ENCODE measurements at places on chromosomes 6 and 20.
A peak's percentile ranks its signal among the peaks of the same experiment; 100 is the strongest.

DNA sequence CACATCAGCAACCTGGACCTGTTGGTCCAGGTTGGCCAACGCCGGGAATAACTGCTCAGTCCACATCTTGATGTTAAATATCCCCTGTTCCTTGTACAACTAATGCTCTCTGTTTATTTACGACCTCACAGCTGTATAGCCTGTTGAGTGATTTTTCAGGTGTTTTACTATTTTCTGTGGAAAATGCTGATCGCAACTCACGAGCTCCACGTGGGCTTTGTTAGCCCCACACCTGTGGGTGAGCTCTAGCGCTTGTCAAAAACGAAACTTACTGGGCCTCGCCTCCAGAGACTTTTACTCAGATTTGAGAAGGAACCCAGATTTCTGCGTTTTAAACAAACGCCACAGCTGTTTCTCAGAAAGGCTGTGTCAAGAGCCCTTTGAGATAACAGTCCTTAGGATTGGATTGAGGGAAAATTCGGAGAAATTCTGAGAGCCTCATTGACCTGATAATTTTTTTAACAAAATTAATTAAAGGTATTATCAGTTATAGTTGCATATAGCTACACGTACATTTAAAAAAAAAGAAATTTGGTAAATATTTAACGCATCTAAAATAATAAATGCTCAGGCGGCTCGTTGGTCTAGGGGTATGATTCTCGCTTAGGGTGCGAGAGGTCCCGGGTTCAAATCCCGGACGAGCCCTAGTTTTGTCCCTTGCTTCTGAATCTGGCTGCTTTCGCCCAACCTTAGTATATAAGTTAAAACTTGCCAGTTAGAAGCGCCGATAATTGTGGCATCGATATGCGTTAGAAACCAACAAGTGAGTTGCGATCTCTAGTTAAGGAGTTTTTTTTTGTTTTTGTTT lies 16.7 kb downstream of the HMGN4 start:
- DNase-seq: peak; percentile 88

GRCh38 chr6:170404036-170404435 lies 97.5 kb downstream of the FAM120B start:
- DNase-seq: no peak

GRCh38 chr20:38453941-38454340 lies 18.7 kb upstream of the RALGAPB start:
- no peak for DNase-seq

DNA sequence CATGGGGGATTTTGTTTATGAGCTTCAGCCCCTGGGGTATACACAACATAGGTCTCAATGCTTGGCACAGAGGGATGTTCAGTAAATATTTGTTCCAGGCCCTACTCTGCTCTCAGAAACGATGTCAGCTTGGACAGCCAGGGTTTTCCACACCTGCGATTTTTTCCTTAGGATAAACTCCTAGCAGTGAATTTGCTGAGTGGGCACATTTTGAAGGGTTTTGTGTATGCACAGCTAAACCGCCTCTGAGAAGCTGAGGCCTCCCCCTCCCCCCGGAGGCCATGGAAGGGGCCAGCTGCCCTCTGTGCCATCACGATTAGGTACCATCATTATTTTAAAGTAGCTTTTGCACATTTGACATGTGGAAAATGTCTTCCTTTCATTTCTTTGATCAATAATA lies 199.5 kb downstream of the TAF4 start:
- no peak for DNase-seq

GRCh38 chr20:728256-728944 lies 39.9 kb downstream of the SLC52A3 start:
- DNase-seq: peak; percentile 83

DNA sequence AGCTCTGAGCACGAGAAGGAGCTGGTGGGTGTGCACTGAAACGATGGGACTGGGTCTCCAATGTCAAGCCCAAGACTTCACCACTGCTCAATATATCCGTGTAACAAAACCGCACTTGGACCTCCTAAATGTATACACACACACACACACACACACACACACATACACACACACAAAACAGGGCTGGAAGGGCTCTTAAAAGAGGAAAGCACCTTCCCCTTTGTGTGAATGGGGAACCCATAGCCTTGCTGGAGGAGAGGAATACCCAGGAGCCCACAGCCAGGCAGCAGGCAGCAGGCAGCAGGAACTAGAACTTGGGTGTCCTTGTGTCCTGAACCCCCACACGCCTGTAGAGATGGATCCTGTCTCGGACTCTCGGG lies 29.8 kb downstream of the TGM2 start:
- no peak for DNase-seq

GRCh38 chr20:957544-957943 lies 41.4 kb upstream of the ANGPT4 start:
- peak; percentile 33 for DNase-seq

DNA sequence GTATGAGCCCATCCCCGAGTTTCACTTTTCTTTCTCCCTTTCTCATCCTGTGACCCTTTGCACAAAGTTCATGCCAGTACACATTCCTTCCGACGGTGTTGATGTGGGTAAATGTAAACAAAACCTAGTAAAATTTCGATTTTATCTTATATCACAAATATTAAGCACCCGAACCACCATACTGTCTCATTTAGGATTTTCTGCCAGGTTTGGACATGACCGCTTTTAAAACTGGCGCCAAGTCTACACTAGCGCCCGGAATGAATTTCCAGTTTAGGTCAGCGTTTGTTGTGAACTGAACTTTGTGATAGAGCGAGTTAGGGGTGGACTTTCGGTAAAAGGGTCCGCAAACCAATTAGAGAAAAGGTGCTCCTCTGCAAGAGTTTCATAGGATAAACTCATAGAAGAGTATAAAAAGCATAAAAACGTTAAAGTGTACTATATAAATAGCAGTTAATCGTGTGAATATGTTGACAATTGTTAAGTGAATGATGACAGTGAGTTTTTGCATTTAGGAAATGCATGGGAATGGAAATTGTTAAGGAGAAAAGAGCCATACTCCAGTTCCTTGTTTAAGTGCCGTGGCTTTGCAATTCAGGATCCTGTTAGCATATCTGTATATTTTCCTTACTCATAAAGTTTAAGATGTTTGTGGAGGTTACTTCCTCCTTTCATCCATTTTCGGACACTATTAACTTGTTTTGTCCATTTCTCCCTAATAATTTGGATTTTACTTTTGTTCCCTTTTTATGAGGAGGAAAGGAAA lies 937 bp downstream of the AKAP7 start:
- DNase-seq: peak; percentile 67

DNA sequence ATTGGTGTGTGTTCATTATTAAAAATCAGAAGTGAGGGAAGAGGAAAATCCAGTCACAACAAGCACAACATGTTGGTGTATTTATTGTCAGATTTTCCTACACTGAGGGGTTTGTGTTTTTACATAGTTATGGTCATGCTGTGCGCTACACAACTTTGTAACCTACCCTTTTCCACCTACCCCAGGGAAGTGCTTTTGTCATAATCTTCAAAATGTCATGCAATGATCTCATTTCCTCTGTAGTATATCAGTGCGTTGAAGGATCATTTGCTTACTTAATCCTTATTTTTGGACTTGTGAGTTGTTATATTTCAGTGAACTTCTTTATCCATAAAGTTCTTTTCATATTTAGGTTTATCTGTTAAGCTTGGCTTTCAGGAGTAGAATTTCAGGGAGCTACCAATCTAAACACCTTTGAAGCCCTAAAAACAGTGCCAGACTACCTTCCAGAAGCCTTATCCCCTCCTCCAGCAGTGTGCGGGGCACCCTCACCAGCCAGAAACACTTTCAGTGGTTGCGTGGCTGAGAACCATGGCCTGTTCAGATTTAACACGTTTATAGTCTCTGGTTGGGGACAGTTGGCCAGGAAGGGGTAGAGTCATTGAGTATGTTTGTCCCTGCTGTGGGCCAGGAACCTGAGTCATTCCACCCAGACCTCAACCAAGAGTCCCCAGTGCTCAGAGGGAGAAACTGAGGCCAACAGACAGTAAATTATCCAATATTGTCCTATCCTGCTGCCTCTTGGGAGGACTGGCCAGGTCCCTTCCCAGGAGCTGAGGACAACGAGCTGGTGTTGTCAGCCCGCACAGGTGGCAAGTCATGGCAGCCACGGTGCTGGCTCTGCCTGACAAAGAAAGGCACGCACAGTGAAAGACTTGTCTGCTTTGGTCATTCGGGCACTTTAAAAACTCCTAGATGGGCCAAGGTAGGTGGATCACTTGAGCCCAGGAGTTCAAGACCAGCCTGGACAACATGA lies 40.3 kb downstream of the STK35 start:
- no peak for DNase-seq

DNA sequence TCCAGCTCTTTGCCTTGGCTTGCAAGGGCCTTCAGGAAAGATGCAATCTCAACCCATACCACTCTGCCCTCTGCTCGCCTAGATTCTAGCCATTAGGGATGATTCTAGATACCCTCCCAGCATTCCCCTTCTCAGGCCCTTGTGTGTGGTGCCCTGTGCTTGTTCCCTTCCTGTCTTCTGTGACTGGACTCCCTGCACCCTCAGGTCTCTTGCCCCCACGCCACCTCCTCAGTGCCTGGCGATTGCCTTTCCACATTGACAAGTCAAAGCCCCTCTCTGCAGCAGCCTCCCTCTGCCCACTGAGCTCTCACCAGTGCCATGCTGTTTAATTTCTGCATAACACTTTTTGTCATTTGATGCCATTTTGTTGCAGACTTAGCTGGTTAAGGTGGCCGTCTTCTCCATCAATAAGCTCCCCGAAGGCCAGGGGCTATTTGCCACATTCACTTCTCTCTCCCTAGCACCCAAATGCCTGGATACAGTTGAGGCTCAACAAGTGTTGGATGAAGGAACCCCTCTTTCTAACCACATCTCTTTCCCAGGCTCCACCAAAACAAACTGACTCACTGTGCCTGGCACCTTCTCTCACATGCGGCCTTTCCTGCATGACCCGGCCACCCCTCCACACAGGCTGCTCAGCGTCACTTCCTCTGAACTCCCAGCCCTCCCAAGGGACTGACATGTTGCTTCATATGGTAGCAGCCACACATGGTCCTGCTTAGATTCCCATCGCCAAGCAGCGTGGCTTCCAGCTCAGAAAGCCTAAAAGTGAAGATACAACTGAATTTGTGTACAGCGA lies 4.6 kb upstream of the TXNDC5 start:
- DNase-seq: no peak

- DNase-seq: peak; percentile 63
Measured at GRCh38 chr20:4041748-4042411, 26.5 kb upstream of the RNF24 start.

DNA sequence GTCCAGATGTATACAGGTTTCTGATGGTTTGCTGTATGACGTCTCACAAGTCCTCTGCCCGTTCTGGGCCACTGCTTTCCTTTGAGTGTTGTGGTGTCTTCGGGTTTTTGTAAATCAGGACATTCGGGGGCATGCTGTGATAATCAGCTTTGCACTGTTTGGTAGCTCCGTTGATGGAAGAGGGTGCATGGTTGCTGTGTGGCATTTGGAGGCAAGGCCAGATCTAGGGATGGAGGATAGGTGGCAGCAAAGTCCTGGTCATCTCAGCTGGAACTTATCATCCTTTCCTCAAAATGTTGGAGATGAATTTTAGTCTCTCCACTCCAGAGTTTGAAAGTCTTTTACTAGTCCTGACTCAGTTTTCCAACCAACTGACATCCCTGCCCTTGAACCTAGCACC lies 91.0 kb downstream of the SCP2D1 start:
- DNase-seq: peak; percentile 17

DNA sequence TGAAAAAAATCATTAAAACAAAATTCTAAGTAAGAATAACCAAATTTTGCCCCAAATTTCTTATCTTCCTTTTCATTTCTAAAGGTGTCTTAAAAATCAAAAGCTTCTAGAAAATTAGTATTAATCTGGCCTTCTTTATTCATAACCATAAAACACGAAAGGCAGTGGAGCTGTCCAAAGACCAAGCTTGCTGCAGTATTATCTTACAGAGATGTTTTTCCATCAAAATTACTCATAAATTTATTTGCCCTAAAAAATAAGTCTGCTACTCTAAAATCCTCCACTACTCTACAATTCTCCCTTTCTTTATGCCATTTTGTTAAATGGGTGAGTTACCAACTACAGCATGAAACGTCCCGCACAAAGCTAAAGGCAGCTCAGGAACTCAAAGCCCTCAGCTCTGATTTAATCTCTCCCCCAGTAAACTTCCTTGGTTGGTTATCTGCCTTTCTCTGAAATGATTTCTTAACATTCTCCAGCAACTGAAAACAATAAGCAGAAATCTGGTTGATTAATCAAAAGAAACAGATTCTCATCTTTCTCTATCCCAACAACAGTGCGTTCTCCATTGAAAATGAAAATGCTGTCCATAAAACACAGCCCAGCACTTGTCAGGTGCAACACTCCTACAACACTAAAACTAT lies 2.1 kb downstream of the USP49 start:
- peak; percentile 44 for DNase-seq

DNA sequence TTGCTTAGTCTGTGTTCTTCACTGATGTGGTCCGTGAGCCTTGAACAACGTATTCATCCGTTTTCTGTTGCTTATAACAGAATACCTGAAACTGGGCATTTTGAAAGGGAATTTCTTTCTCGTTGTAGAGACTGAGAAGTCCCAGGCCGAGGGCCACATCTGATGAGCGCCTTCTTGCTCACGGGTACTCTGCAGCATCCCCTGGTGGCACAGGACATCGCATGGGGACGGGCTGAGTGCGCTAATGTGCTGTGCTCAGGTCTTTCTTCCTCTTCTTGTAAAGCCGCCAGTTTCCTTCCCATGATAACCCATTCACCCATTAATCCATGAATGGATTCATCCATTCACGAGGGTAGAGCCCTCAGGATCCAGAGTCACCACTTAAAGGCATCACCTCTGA lies 161.0 kb downstream of the NFATC2 start:
- peak; percentile 20 for DNase-seq

DNA sequence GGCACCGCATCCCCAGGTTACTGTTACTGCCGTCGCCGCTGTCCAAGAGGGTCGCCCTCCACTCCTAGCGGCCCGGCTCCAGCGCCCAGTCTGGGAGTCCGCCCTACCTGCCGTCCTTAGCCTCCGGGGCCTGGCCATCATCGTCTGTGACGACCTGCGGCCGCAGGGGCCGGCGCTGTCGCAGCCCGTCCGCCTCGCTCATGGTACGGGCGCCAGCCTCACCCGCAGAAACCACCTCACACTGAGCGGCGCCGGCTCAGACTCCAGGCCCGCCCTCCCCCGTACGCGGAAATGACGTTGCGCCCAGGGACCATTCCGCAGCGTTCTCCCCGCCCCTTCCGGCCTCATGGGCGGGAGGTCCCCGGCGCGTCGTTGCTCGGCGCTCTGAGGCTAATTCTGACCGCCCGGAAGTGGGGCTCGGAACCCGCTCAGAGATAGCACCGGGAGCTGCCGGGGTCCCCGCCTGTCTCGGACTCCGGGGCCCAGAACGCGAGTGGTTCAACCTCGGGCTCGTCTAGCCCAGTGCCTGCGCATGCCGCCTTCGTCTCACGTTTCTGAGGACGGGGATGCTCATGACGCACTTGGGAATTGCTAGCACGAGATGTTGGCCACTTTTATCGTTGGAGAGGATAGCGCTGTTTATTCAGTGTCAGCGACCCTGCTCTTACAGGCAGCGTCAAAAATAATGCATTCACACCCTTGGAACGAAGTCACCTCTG lies at the start of gene APMAP:
Gene APMAP (minus strand): TSS at position 265 of the 719 bp plus-strand sequence. CDS start 63 bp downstream, at position 202.
- DNase-seq: peak; percentile 98

- DNase-seq: peak; percentile 15
Measured at GRCh38 chr6:89834884-89835792, 5.5 kb downstream of the CASP8AP2 start.

- DNase-seq: no peak
Measured at GRCh38 chr6:156651486-156651885, 125.7 kb upstream of the ARID1B start.

All from hematopoietic multipotent progenitor cell treated with erythropoietin and hydrocortisone succinate and interleukin-3 and kit ligand, for 4 days (in vitro differentiated cells).